ENCODE measurements at places on chromosomes 12 and 14.

DNA sequence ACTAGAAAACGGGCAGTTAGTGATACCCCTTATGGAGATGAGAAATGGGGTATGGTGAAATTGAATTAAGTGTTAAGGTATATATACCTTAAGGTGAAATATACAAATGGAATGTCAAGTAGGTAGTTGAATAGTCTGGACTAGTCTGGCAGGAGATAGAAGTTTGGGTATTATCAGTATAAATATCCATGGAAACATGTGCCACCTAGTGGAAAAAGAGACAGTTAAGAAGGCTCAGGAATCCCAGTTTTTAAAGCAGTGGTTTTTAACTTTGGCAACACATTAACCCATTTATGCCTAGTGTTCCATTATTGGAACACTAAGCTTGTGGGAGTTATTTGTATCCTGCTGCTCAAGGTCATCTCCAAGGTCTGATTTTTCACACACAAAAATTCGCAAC is 38.6 kb upstream of the TPH2 start:
- no peak for DNase-seq

GRCh38 chr12:13606290-13606689 is 375.1 kb downstream of the GRIN2B start:
- DNase-seq, result no peak

- DNase-seq, result no peak
Measured at GRCh38 chr12:14905269-14906004, 19.8 kb upstream of the MGP start.

DNA sequence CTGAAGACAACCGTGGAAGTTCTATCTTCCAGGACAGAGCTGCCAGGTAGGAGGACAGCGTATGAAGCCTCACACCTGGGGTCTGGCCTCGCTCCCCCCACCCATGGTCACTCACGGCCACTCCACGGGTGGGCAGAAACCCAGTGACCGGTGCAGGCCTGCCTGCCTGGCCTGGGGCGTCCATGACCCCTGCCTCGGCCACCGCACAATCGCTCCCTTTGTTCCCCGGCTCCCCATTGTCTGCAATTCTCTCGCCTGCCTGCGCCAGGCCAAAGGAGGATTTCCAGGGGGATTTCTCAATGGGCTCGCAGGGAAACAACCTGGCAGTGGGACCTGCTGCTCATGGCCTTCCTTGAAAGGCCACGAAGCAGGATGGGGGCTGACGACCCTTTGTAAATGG is 22.6 kb downstream of the CCDC85C start:
- no peak for DNase-seq

GRCh38 chr12:82481954-82482353 is 123.6 kb downstream of the METTL25 start:
- DNase-seq, result no peak

- no peak for DNase-seq
Measured at GRCh38 chr12:2982361-2982760, 23.2 kb downstream of the TEAD4 start.

DNA sequence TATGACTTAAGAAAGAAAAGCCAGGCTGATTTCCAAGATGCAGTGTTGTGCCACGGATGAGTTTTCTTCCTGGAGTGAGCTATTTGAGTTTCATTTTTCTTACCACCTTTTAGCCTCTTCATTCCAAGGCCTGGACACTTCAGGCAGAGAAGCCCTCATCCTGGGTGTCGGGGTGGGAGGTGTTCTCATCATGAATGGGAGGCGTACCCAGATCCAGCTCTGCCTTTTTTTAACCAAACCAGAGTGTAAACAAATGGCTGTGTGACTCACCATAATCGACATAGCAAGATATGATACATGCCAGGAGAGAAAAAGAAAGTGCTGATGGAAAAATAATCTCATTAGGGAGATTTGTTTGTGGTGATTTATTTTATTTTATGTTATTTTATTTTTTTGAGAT is 79.9 kb downstream of the ARF6 start:
- no peak for DNase-seq

DNA sequence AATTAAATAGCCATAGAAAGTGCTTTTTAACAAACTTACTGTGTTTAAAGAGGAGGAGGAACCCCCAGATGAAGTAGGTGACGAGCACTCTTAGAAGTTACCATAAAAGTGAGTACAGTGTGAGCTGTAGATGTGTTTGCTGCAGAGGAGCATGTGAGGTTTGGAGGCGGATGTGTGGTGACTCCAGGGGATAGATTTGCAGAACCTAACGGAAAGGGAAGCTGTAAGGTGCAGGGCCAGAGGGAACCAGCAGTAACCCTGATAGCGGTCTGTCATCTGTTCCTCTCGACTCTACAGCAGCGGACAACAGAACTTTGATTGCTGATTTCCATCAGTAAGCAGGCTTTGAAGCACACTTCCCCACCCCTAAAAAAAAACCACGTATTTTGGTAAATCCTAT is 5.2 kb downstream of the CALM1 start:
- no peak for DNase-seq

Measured in NAMALWA (cell line).